ENCODE measurements at places on chromosomes 6 and 20.

- no peak for DNase-seq
Observed at GRCh38 chr20:37020636-37021035, 69.1 kb upstream of the SAMHD1 start.

- DNase-seq, result no peak
Observed at GRCh38 chr20:50514750-50515149, 4.6 kb downstream of the PTPN1 start.

DNA sequence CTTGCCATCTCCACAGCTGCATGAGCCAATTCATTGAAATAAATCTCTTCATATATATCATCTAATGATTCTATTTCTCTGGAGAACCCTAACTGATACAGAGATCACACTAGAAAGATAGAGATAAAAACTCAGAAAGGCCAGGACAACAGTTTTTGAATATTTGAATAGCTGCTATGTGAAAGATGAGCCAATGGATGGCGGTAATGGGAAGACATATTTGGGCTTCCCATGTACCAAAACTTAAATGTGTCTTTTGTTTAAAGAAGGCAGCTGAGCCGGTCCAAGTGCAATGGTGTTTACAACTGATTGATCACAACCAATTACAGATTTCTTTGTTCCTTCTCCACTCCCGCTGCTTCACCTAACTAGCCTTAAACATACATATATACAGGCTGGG lies 35.1 kb downstream of the SGK1 start:
- DNase-seq, result no peak

GRCh38 chr6:36083446-36083845 lies 46.9 kb upstream of the MAPK13 start:
- DNase-seq, result no peak

DNA sequence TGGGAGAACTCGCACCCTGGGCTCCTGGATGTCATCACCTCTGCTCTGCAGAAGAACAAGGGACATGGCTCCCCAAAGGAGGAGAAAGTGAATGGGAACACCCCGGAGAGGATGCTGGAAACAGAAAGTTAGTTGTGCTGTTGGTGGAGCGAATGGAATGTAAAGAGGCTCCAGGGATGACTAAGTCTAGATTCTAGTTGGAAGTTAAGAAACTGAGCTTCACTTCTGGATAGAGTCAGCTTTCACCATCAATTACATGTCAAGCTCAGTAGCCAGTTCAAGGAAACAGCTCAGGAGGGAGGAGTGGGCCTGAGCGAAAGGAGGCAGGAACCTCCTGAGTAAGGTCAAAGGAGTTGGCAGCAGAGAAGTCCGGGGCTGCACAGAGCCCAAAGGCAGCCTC lies 132.1 kb upstream of the ARID1B start:
- DNase-seq, result no peak

- no peak for DNase-seq
Observed at GRCh38 chr20:53826597-53827291, 233.1 kb upstream of the ZNF217 start.

DNA sequence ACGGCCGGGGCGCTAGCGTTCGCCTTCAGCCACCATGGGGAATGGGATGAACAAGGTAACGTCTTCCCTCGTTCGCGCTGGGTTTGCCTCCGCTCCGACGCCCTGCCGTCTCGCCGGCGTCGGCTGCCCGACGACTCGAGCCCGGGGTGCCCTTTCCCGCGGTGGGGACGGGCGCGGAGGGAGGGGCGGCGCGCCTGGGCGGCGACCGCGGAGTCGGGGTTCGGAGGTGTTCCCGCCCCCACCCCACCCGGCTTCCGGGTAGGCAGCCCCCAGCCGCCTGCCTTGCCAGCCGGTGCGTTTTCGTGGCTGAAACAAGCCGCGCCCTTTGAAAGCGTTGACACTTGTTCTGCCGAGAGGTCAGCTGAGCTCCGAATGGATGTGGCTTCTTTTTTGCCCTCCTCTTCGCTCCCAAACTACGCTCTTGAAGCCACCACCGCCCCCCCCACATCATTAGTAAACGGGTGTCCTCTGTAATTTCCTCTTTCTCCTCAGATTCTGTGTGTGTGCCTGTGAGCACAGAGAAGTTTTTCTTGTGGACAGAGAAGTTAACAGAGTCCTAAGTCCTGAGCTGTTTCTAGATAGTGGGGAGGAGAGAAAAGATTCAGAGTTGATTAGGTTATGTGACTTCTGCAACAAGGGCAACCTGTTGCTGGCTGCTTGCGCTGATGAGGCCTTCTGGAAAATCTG lies 362 bp downstream of the DUSP22 start:
- peak; percentile 70 for DNase-seq

DNA sequence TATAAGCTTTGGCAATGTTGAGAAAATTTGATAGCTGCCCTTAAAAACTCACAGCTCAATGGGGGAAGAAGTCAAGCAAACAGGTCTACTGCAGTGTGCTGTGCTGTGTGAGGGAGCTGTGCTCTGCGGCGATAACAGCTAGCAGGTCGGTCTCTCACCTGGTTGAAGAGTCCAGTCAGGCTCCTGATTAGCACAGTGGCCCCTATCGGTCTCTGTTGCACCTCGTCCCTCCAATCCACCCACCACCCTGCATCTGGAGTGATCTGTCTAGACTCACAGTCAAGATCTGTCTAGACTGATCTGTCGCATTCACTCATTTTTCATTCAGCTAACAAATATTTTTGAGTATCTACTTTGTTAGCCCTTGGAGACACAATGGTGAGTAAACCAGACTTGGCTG lies 94.1 kb downstream of the MAP3K7 start:
- DNase-seq, result no peak

DNA sequence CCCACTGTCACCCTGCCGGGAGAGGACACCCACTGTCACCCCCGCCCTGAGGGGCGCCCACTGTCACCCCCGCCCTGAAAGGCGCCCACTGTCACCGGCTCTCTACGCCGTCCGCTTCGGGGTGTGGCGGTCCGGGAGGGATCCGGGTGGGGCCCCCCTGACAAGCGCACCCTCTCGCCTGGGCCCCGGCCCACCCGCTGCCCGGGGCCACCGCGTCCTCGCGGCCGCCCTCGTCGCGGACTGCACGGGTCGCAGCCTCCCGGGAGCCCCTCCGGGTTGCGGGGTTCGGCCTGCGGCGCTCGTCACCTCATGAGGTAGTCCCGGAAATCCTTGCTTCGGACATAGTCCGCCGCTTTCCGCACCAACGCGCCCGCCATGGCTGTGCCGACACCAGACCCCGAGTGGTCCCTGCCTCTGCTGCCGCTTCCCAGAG lies 224 bp downstream of the MPC1 start:
- DNase-seq, result no peak

GRCh38 chr6:2275892-2276242 lies 30.5 kb upstream of the GMDS start:
- DNase-seq, result no peak

GRCh38 chr20:9594284-9594875 lies 80.0 kb downstream of the LAMP5 start:
- DNase-seq, result no peak

GRCh38 chr6:170152124-170152926 lies 138.6 kb downstream of the DLL1 start:
- DNase-seq, result no peak

- DNase-seq, result no peak
Observed at GRCh38 chr20:18176318-18176785, 38.7 kb downstream of the KAT14 start.

- no peak for DNase-seq
Observed at GRCh38 chr6:24766680-24767462, 7.9 kb upstream of the GMNN start.

- DNase-seq, result no peak
Observed at GRCh38 chr20:45993197-45993951, 15.3 kb upstream of the MMP9 start.

DNA sequence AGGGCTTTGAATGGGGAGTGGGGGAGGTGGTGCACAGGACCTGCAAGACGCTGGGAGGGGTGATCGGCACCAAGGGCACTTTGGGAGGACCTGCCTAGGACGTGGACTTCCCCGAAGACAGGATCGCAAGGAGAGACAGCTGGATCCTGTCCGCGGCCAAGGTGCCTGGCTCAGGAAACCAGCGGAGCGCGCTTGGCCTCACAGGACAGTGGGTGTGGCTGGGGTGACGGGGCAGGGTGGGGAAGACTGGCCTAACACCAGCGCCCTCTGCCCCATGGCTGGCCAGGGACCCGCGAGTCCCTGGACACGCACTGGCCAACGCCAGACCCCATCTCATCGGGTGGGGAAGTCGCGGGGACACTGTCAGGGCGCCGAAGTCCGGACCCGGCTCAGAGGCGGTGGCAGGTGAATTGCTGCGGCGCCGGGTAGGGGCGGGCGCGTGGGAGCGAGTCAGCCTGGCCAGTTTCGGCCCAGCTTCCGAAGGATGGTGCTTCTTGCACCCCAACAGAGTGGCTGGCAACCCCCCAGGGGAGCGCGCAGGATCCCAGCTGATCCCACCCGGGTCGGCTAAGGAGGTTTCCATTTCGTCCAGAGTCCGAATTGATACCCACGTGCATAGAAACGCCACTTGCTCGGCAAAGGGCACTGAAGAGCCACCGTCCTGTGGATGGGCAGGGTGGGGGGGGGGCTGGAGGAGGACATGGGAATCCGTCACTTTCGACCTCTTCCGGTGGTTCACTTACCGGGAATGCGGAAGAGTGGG lies 785 bp upstream of the THBD start:
- no peak for DNase-seq

GRCh38 chr6:149031859-149032598 lies 285.2 kb downstream of the UST start:
- DNase-seq, result no peak

DNA sequence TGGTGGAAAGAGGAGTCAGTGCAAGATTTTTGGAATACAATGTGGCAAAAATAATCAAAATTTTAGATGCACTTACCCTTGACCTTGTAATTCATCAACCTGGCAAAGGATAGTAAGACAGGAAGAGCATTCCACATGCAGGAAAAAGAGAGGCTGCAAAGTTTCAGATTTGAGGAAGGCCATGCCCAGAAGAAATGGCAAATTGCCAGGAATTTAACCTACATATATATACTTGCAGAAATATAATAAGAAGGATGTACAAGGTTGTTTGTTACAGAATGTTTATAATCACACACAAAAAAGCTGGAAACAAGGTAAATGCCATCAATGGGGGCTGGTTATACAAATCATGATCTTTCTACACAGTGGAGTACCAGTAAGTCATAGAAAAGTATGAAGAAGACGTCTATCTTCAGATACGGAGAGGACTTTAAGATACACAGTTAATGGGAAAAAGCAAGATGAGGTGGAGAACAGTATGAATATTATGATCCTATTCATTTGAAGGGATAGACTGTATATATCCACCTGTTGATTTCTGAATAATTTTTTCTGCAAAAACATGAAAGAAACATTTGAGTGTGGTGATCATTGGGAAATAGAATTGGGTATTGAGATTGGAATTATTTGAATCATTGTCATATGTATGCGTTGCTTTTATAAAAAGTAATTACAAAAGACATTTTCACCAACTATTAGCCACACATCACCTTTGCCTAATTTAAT lies 253.8 kb downstream of the TBC1D7 start:
- no peak for DNase-seq

GRCh38 chr6:161215193-161215592 lies 58.7 kb downstream of the AGPAT4 start:
- no peak for DNase-seq

- DNase-seq, result no peak
Observed at GRCh38 chr6:169239181-169239580, 14.5 kb downstream of the THBS2 start.

DNA sequence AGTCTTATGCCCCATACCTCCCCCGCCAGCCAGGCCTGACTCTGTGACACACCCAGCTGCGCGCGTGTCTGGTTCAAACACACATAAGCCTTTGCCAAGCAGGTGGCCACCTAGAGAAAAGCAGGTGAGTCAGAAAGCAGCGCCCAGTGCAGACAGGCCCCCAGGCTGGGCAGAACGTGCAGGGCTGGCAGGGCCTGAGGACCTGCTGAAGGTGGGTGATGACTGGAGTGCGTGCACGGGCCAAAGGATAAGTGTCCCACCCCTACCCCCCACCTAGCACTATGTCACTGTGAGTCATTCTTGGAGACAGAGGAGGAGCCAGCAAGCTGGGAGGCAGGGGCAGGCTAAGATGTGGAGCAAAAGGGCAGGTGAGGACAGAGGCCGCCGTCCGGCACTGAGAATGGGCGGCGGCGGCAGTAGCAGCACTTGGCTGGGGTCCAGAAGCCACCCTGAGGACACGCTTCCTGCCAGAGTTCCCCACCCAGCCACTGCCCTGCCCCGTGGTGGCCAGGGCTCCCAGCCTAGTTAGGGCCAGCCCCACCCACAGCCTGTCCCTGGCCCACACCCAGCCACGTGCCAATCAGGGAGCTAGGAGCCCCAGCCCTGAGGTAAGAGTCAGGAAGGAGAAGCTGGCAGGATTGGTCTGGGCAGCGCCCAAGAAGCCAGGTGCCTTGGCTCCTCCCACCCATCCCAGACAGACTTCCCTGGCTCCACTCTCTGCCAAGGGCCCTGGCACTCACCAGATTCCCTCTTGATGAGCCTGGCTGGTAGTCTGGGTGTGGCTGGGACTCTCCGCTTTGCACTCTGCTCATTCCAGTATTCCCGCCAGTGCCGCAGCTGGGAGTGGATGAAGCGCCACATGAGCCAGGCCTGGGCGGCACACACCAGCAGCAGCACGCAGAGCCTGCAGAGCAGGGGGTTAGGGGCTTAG lies 72.7 kb downstream of the TRAM2 start:
- no peak for DNase-seq

DNA sequence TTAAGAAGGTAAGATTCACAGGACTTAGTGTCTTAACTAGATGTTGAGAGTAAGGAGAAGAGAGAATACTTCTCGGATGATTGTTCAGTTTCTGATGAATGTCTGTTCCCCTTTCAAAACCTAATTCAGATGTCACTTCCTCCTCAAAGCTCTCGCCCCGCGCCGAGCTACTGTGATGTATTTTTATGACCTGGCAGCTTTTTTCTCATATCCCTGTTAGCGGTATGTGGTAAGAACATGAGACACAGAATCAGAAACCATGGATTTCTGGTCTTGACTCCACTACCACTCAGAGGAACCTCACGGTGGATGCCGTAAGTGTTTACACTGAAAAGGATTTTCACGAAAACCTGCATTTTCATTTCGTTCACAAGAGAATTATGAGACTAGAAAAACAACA lies 48.4 kb downstream of the CEP43 start:
- DNase-seq, result no peak

All from stimulated activated CD4-positive, alpha-beta T cell treated with anti-CD3 and anti-CD28 coated beads, TNF-alpha, amount 100 ng/mL, for 4 hours (primary cell).